ENCODE measurements at places on chromosomes 1 and 21.

GRCh38 chr1:74530892-74531291, 18.5 kb upstream of the LRRC53 start:
- DNase-seq, result no peak

GRCh38 chr1:36366091-36366661, 19.5 kb downstream of the STK40 start:
- DNase-seq, result no peak

DNA sequence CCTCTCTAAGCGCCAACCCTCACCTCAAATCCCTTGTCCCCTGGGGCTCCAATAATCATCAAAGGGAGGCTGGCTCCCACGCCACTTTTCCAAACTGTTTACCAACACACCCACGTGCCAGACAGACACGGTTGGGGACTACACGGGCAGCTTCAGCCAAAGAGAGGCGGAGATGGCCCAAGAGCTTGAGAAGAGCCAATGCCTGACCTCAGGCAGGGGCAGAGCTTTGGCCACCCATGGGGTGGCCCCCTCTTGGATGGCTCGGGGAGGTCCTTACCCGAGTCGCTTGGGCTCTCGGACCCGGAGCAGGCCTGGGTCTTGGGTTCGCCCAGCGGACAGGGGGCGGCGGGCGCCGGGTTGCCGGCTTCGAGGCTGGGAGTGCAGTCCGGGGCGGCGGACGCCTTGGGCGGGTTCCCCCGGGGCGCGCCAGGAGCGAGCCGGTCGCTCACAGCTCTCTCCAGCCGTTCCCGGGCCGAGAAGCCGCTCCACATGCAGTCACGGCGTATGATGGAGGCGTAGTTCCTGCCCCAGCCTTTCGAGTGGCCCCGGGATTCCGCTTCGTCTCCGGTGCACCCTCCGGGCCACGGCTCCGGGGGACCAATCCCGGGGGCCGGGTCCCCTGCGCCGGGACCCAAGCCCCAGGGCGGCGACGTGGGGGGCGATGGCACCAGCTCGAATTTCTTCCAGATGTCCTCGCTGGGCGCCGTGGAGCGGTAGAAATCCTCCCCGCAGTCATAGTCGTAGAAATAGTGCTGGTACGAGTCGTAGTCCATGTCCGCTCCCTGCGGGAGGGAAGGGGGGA, 854 bp downstream of the MYCL start:
- no peak for DNase-seq

- no peak for DNase-seq
Measured at GRCh38 chr1:209756615-209757445, 977 bp downstream of the TRAF3IP3 start.

DNA sequence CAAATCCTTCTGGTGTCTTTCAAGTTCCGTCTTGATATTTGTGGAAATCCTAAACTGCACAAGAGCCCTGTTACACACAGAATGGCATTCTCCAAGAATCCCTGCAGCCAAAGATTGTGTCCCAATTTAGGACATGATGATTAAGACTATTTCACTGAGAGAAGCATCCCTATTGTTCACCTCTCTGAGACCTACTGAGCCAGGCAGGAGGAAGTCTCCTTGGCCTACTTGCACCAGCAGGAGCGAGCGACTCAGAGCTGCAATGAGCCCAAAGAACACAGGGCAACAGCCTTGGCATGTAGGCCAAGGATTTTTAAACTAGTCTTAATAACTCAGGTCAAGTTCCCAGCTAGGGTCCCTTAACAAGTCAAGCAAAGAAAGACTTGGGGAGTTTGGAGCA, 79.4 kb upstream of the RUNX1 start:
- DNase-seq, result no peak
